Effector memory CD4-positive, alpha-beta T cell (primary cell): ENCODE measurements at places on chromosomes 7 and 10.
A peak's percentile ranks its signal among the peaks of the same experiment; 100 is the strongest.

- no peak for DNase-seq
Measured at GRCh38 chr7:42024537-42024936, 212.5 kb downstream of the GLI3 start.

DNA sequence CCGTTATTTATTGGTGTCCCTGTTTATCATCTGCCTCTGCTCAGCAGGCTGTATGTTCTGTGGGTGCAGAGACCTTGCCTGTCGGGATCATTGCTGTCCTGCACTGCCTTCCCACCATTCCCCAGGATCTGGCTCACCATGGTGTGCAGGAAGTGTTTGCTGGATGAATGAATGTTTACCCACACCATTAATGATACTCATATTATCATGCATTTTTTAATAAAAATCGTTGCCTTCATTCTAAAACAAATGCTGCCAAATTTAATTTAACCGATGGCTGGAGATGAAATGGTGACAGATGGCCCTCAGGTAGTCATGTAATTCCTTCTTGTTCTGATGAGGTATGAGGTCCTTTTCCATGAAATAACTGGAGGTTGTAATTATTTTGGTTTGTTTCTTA is 22.5 kb downstream of the PLPP4 start:
- DNase-seq = no peak

GRCh38 chr7:130490888-130491804 is 739 bp upstream of the MEST start:
- DNase-seq = no peak

DNA sequence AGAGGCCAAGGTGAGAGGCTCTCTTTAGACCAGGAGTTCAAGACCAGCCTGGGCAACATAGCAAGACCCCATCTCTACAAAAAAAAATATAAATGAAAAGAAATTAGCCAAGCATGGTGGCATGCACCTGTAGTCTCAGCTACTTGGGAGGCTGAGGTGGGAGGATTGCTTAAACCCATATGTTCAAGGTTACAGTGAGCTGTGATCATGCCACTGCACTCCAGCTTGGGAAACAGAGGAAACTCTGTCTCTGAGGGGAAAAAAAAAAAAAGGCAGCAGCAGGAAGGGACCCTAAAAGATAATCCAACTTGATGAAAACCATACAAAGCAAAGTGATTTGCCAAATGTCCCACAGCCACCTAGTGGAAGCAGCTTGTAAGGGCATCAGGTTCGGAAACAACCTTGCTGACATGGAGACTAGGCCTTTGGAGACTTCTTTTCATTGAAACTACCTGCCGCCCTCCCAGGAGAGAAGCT is 15.6 kb upstream of the PBLD start:
- peak; percentile 8 for DNase-seq

GRCh38 chr10:46268076-46268881 is 18.5 kb upstream of the ANTXRL start:
- DNase-seq = no peak

DNA sequence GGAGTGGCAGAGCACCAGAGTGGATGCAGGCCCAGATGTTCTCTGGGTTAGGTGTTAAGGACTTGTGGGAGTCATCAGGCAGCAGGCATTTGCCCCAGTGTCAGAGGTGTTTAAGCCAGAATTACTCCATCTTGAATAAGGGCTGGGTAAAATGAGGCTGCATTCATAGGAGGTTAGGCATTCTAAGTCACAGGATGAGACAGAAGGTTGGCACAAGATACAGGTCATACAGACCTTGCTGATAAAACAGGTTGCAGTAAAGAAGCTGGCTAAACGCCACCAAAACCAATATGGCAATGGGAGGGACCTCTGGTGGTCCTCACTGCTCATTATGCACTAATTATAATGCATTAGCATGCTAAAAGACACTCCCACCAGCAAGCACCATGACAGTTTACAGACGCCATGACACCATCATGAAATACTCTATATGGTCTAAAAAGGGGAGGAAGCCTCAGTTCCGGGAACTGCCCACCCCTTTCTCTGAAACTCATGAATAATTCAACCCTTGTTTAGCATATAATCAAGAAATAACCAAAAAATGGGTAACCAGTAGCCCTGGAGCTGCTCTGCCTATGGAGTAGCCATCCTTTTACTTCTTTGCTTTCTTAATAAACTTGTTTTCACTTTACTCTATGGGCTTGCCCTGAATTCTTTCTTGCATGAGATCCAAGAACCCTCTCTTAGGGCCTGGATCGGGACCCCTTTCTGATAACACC is 882 bp upstream of the LRRC61 start:
- peak; percentile 13 for DNase-seq
